ENCODE measurements at places on chromosomes 2 and 18. TPM values are rescaled to one million over a fixed set of nuclear protein-coding genes. Genes with fewer than 3 reads are reported as not detected.

DNA sequence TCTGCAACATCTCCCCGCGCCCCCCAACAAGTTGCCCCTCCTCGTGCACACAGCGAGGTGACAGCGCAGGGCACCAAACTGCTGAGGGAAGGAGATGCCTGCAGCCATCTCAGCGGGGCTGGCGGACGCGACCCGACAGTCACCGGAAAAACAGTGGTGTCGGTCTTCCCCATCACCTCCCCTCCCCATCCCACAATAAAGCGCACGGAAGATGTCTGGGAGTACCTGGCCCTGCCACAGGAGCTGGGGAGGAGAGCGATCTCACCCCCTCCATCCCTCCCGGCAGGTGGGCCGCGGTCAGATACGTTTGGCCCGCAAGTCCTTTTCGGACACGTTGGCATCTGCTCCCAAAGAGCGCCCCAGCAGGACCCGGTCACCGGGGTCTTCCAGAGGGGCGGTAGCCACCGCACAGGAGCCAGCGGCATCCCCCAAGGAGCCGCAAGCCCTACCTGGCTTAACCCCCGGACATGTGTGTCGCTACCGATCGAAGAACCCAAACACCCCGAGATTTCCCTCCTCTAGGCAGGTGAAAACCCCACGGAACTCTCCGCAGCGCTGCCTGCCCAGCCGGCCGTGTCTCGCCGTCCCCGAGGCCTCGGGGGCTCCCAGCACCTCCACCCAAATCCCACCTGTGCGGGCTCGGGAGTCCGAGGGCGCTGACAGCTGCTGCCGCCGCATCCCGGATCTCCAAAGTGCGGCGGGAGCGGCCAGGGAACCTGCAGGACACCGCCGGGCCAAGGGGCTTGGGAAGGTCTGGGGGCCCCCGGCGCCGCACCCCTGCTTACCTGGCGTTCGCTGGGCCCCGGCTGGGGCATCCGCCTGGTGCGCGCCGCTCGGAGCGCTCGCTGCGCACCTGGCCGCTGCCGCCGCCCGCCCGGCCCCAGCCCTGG lies 657 bp downstream of the ATP8B1 start:
- DNase-seq: no peak

GRCh38 chr2:12261986-12262680 lies 454.6 kb upstream of the TRIB2 start:
- DNase-seq: no peak

GRCh38 chr18:69830189-69830588 lies 117.5 kb downstream of the CD226 start:
- no peak for DNase-seq

GRCh38 chr2:44267269-44267795 lies 7.9 kb upstream of the SLC3A1 start:
- no peak for DNase-seq

GRCh38 chr18:35193316-35193715 lies 47.5 kb upstream of the ZNF397 start:
- no peak for DNase-seq

Gene MYL12B
- 371 TPM for total RNA-seq

DNA sequence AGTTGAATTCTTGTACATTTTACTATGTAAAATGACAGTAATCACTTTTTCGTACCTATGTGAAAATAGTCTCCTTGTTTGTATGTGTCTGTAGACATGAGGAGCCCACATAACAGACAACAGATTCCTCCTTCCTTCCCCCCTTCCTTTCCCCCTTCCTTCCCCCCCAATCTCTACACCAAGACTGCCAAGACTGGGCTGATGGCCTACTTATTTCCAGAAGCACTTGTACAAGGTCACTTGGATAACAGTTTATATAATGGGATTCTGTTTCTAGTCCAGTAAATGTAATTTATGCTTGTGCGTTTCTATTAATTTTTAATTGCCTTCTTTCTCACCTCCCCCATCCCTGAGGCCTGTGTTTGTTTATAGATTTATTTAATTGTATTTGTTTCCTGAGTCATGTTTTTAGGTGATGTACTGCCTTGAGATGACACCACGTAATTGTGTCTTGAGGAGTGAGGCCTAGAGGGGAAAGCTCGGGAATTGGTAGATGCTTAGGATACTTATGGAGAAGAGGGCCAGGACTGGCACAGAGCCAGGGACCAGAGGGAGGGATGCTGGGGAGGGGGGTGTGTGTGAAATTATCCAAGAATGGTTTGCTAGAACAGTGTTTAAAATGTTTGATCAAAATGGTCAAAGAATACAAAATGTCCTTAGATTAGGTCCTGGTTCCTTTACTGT lies 12.3 kb downstream of the B3GNT2 start:
- DNase-seq: no peak

GRCh38 chr2:181973171-181973783 lies 12.4 kb upstream of the PPP1R1C start:
- no peak for DNase-seq
